ENCODE measurements at places on chromosomes 5 and 9.

GRCh38 chr5:143226872-143227271 lies 176.6 kb downstream of the NR3C1 start:
- DNase-seq = no peak

DNA sequence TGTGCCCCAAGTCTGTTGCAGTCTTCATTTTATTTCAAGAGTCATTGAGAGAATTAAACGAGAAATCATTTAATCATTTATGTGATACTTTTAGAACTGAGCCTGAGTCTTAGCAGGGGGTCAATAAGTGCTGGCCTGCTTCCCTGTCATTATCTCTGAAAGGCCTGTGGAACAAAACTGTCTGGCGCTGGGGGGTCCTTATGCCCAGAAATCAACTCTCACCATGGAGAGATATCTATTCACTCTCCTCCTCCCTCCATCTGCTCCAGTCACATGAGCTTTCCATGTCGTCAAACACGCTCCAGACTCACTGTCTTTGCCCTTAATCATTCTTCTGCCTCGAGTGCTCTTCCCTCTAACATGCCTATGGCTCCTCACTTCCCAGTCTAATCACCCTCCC lies 136.8 kb downstream of the ESM1 start:
- DNase-seq = no peak

DNA sequence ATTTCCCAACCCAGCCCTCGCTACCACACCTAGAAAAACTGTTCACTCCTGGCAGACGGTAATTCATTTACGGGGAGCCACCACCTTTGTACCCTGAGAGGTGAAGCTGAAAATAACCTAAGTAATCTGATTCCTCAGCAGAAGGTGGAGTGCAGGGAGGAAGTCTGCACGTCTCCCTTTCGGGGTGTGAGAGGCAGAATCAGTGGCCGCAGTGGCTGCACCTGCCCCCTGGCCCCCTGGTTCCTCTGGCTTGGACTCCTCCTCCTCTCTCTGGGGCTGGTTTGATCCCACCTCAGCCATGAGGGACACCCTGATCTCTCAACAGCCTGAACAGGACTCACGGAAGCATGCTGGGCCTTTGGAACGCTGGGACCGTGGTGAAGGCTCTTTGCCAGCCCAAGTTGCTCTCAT lies 10.5 kb downstream of the TMEM174 start:
- DNase-seq = no peak

DNA sequence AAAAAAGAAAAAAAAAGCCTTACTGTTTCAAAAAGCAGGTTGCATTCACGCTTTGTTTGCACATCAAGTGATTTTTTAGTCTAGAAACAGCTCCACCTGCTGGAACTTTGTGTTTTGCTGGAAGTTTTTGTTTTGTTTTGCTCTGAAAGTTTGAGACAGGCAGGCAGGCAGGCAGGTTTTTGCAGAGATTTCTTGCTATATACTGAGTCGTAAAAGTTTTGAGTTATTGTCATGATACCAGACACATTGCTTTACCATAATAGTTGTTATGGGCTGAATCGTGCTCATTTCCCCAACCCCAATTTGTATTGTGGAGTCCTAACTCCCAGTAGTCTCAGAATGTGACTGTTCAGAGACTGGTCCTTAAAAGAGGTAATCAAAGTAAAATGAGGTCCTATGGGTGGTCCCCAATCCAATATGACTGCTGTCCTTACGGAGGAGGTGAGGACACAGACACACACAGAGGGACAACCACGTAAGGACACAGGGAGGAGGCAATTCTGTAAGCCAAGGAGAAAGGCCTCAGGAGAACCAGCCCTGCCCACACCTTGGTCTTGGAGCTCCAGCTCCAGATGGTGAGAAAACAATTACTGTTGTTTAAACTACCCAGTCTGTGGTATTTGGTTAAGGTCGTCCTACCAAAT lies 20.9 kb downstream of the OR2Y1 start:
- DNase-seq = peak; percentile 44

DNA sequence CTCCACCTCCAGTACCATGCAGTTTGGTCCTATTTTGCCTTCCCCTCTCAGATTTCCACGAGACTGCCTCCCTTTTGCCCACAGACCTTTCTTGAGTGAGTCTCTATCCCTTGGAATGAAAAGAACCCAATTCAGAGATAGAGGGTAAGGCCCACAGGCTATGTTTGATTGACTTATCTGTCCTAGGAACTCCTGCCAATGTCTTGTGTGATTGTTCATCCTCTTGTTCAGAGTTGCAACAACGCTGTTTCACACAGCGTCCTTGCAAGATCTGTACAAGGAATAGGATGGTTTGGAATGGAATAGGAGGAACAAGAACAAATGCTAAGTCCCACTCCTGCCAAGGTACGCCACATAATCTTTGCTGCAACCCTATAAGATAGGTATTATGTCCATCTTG lies 142.2 kb upstream of the ABCA1 start:
- DNase-seq = no peak

DNA sequence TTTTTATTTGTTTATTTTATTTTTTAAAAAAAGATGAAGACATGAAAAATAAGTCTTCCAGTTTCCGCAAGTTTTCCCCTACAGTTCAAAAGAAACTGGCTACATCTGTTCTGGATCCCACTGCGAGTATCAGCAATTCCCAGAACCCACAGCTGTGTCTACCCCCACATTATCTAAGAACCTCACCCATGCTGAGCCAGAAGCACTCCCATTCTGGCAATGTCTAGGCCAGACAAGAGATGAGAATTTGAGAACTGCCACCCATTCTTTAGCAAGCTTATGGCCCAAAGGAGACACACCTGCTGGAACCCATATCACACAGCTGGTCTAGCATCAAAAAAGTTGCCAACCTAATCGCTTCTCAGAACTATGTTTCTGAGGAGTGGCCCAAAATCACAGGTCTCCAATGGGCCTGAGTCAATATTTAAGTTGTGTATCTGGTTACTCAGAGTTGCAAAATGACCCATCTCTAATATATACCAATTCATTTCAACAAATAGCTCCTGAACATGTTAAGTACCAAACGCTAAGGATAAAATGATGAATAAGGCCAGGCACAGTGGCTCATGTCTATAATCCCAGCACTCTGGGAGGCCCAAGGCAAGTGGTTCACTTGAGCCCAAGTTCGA lies 27.1 kb downstream of the MTMR12 start:
- no peak for DNase-seq

- DNase-seq = peak; percentile 58
These were observed 270.1 kb downstream of the HSPA4 start for GRCh38 chr5:133321833-133322420.

DNA sequence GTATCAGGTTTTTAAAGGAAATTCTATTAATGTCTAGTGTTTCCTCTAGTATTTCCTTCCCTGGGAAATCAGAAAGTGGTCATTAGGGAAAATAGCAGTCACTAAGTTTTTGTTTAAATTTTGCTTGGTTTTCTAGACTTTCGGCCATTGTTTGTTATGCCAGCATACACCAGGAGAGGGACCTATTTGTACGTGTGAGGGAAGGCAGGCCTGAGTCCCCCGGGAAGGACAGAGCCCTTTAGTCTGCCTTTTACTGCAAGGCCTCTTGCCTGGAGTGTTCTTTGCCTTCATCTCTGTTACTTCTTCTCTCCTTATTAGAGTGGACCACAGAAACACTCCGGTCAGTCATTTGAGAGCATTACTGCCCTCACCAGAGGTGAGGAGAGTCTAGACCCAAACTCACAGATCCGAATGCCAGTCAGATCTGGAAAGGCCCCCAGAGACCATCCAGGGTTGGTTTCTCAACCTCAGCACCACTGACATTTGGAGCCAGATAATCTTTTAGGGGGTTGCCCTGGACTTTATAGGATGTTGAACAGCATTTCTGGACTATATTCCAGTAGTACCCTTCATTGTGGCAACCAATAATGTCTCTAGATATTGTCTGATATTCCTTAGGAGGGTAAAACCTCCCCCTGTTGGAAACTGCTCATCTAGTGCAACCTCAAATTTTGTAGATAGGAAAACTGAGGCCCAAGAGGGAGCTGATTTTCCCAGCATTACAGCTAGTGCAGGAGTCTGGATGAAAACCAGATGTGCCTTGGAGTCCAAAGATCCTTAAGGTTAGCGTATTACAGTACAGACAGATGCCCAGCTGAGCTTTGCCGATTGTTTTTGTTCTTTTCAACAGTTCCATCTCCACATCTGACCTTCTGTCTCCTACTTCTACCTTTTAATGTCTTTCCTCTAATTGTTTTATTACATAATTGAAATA lies 93.0 kb upstream of the NIPAL4 start:
- DNase-seq = no peak

- no peak for DNase-seq
These were observed 33.8 kb downstream of the DOCK8 start for GRCh38 chr9:248278-248961.

- DNase-seq = no peak
These were observed 98.7 kb upstream of the PDE4D start for GRCh38 chr5:59992206-59992605.

GRCh38 chr5:16759147-16759773 lies 142.5 kb upstream of the RETREG1 start:
- DNase-seq = peak; percentile 28

DNA sequence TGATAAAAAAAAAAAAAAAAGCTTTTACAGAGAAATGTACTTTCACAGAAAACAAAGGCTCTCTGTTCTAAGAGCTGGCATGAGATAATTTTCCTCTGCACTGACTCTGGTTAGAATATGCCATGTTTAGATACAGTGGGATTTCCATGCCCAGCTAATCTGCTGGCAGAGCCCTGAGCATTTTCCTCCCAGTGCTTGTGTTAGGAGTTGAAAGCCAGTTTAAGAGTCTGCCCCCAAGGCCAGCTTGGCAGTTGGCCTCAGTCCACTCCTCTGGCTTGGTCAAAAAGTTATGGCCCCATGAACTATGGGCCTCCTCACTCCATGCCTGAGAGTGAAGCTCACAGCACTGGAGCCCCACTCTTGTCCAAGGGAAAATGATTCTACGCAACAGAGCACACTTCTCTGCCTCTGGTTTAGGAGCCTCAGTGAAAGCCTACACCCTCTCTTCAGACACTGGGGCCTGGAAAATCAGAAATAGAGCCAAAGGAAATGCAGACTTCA lies 21.9 kb downstream of the MOCS2 start:
- DNase-seq = no peak

GRCh38 chr5:125277494-125278154 lies 531.2 kb upstream of the ZNF608 start:
- DNase-seq = no peak

DNA sequence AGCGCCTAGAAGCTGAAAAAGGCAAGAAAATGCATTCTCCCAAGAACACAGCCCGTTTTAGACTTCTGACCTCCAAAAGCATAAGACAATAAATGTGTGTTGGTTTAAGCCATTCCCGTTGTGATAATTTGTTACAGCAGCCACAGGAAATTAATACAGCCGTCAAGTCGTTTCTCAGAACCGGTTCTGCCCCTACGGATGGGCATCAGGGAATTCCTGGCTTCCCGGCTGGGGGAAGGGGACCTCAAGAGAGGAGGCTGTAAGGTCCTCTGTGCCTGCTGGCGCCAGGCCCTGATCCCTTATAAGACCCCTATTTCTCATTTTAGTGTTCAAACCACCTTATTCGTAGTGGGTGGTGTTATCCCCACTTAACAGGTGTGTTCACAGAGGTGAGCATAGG lies 50.6 kb upstream of the RPL26L1 start:
- DNase-seq = no peak

DNA sequence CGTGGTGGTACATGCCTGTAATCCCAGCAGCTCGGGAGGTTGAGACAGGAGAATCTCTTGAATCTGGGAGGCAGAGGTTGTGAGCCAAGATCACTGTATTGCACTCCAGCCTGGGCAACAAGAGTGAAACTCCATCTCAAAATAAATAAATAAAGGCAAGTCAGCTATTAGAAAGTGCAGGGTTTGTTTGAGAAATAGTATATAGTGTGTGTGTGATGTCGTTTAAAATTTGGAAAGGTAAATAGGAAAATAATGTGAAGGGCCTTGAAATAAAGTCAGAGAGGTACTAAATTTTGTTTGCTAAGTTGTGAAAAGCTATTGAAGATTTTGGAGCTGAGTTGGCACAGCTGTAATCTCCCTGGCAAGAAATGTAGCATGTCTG lies 17.8 kb downstream of the ZNF131 start:
- DNase-seq = no peak

GRCh38 chr9:77648234-77649108 lies at the start of gene GNA14:
TSS of gene GNA14 (minus strand) at chr9:77648322. CDS start at chr9:77647793, 529 bp downstream.
- DNase-seq = peak; percentile 33

Data from stimulated activated CD8-positive, alpha-beta memory T cell treated with anti-CD3 and anti-CD28 coated beads, Interleukin-4, amount 100 ng/mL, for 48 hours (primary cell).